ENCODE measurements at places on chromosomes 4 and X.

- no peak for DNase-seq
Observed at GRCh38 chrX:43467608-43468234, 188.4 kb upstream of the MAOA start.

GRCh38 chrX:23907498-23908218 is at the start of the genes APOO and CXorf58:
APOO (minus strand) TSS chrX:23907938; CDS start chrX:23907702, 236 bp downstream.
CXorf58 (plus strand) TSS chrX:23908006; CDS start chrX:23910303, 2,297 bp downstream.
- peak; percentile 89 for DNase-seq

DNA sequence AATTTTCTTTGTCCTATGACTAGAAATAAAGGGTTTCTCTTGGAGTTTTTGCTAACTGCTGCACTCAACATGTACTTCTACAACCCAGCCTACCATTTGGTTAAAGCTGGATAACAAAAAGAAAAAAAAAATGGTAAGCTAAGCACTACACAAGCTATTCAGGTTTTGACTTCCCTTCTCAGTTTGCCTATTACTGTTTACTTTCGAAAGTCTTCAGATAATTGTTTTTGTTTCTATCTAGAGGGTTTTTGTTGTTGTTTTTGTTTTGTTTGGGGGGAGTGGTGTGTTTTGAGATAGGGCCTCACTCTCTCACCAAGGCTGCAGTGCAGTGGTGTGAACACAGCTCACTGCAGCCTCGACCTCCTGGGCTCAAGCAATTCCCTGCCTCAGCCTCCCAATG is 46.6 kb downstream of the CLOCK start:
- no peak for DNase-seq

DNA sequence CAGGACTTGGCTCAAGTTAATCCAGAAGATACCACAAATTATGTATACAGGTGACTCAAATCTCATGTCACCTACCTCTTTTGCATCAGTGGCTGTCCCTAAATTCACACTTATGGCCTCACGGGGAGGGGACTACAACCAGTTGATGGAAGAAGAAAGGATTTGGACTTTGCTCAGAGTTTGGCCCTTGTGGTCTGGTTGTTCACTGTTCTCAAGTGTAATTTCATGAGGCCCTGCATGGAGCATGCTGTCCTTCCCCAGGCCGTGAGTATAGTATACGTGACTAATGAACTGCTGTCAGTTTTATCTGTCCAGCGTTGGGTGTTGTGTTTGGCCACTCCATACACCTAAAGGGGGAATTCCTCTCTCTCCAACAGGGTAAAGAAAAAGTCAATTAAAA is 27.5 kb upstream of the LSM6 start:
- DNase-seq = no peak

DNA sequence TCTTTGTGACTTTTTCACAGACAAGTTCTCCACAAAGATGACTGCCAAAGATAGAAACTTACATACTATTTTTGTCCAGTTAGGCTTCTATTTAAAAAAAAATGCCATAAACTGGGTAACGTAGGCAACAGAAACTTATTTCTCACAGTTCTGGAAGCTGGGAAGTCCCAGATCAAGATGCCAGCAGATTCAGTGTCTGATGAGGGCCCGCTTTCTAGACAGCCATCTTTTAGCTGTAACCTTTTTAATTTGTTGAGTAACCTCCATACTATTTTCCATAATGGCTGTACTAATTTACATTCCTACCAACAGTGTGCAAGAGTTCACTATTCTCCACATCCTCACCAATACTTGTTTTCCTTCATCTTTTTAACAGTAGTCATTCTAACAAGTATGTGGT is 55.5 kb downstream of the ARHGEF38 start:
- DNase-seq = no peak

DNA sequence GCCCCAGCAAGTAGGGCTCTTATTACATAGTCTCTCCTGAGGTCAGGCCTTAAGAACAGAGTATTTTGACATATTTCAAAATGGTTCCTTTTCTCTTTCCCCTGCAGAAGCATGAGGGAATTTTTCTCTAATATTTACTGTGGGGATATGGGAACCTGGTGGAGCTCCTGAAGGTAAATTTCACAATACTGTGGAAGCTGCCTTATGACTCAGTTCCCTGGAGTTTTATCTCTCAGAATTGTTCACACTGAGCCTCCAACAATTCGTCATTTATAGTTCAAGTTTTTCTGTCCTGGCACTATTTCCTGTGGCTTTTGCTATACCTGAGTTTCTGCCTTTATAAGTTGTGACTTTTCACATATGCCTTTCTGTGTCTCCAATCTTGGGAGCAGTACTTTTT is 607.2 kb upstream of the NDST4 start:
- no peak for DNase-seq

DNA sequence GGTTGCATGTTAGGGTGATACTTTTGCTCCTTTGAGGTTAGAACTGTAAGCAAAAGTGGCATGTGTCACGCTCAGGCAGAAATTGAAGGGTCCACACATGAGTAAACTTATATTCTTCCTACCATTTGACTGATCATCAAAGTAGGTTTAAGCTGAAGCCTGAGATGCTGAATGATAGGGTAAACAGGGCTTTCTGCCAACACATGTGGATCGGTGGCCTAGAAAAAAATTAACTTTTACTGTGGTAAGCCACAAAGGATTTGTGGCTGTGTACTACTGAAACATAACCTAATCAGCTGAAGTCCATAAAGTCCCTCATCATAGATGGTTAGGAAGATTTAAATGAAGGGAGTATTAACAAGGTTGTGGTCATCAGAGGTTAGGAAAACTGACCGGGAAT is 1070.1 kb downstream of the STPG2 start:
- DNase-seq = no peak

DNA sequence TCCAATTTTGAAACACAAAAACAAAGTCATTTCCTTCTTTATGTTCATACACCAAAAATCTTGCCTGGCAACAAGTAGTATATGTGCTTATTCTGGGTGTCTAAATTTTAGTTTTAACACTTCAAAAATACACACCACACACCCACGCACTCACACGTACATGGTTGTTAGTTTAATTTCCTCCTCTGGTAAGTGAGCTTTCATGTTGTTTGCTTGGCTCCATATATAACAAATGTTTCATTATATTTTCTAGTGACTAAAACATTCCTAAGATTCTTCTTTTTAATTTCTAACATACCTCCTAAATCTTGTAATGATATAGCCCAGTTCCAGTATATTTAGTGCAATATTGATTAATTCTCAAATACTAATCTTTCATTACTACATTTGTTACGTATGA is 80.9 kb downstream of the PRDM5 start:
- DNase-seq = no peak

DNA sequence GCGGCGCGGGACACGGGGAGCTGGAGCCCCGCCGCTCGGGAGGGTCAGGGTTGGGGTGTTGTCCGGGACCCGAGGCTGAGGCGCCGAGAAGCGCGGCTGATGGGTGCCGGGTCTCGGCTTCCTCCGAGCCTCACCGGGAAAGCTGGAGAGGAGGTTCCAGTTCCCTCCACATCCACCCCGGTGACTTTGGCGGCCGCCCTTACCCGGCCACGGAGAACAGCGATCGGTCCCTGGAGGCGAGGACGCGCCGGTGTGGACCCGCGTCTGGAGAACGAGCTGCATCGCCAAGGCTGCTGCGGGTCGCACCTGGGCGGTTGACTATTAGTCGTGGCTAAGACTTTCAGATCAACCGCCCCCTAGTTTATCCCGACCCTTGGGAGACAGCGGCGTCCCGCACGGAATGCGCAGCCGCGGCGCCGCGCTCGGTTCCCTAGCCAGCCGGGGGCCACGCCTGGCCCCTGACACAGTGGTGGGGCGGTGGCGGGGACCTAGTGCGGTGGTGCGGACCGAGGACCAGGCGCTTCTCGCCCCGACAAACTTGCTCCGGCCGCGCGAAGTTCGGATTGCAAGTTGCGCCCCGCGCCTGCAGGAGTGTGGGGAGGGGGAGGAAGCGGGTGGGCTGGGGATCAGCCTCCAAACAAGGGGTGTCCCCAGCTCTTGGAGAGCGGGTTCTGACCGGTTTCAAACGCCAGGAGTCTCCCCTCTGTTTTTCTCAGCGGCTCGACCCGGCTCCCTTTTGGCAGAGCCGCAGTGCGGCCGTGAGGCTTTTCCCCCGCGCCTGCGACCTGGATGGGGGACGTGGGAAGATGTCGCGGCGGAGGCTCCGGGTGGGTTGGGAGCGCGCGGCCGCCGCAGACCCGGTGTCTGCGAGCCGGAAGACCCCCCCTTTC is 568 bp downstream of the FHDC1 start:
- no peak for DNase-seq

- DNase-seq = no peak
Observed at GRCh38 chrX:11585174-11585573, 80.5 kb downstream of the ARHGAP6 start.

GRCh38 chr4:57369446-57369845 is 259.3 kb upstream of the IGFBP7 start:
- DNase-seq = no peak

DNA sequence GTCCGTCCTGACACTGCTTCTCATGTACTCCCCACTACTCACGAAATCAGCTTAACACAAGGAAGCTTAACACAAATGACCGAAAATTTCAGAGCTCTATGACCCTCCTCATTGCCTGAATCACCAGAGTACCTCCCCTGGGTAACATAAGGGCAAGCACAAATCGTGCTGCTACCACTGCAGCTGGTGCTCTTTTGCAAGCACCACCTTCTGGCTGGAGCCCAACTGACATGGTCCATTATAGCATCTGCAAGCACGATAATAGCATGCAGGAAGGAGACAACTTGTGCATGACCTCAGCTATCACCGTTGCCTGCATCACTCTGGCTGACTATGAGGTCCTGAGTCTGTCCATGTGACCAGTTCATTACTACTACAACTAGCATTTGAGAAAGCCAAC is 308.0 kb downstream of the TEX13C start:
- no peak for DNase-seq

DNA sequence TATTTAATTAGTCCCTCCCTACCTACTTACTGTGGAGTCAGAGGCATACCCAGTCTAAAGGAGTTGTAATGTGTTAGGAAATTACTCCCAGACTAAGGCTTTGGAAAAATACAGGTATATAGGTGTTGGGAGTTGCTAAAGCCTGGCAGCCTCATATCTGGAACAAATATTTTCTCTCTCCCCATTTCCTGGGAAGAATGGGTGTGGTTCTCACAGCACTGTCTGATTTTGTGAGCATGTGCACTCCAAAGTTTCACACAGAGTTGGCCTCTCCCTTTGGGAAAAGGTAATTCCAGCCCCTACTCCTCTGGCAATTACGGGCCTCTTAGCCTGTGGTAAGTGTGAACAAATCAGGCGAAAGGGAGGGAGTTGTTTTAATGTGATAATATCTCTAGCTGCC is 187.0 kb downstream of the MID1IP1 start:
- no peak for DNase-seq

- DNase-seq = no peak
Observed at GRCh38 chrX:16267431-16267830, 100.2 kb downstream of the MAGEB17 start.

DNA sequence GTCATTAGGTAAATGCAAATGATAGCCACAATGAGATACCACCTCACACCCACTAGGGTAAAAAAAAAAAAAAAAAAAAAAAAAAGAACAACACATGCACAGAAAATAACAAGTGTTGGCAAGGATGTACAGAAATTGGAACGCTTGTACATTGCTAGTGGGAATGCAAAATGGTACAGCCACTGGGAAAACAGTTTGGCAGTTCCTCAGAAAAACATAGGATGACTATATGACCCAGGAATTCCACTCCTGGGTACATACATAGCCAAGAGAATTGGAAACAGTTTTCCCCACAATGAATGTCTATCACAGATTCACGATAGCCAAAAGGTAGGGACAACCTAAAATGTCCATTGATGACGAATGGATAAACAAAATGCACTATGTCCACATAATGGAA is 161.3 kb upstream of the MAMLD1 start:
- no peak for DNase-seq

- DNase-seq = no peak
Observed at GRCh38 chrX:107123750-107124149, 5.1 kb upstream of the RBM41 start.

DNA sequence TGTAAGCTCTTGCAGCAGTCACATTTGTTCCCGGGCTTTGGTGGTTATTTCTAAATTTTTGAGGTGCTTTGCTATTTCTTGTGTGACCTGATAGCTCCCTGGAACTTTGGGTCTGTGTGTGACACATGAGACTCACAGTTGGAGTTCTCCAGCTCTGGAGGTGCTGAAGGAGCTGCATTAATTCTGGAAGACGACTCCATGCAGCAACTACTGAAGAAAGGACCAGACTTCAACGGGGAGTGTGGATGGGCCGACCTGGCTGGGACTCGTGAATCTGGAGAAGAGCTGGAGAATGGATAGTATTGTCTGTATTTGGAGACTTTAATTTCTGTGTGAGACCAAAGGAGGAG is 1.5 kb downstream of the MRFAP1 start:
- no peak for DNase-seq

GRCh38 chr4:66273110-66273509 is 602.8 kb upstream of the EPHA5 start:
- no peak for DNase-seq

DNA sequence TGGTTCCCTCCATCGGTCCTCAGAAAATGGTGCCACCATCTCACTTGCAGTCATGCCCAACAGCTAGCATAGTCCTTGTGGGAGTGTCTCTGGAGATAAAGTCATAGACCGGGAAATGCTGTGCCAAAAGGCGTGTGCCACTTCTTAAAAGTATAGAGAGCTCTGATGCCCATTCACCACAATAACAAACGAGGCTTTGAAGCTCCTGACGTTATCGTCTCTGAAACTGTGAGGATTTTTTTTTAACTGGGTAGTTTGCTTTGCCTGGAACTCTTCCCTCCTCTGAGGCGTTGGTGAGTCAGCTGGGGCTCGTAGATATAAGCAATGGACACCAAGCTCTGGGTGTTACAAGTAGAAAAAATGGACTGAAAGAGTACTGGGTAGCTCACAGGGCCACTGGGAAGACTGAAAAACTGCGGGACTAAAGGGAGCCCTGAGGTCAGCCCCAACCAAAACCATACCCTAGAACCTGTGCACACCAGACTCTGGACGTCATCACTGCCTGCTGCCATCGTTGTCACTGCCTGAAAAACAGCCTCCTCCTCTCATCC is 89.4 kb upstream of the TRIM2 start:
- no peak for DNase-seq

DNA sequence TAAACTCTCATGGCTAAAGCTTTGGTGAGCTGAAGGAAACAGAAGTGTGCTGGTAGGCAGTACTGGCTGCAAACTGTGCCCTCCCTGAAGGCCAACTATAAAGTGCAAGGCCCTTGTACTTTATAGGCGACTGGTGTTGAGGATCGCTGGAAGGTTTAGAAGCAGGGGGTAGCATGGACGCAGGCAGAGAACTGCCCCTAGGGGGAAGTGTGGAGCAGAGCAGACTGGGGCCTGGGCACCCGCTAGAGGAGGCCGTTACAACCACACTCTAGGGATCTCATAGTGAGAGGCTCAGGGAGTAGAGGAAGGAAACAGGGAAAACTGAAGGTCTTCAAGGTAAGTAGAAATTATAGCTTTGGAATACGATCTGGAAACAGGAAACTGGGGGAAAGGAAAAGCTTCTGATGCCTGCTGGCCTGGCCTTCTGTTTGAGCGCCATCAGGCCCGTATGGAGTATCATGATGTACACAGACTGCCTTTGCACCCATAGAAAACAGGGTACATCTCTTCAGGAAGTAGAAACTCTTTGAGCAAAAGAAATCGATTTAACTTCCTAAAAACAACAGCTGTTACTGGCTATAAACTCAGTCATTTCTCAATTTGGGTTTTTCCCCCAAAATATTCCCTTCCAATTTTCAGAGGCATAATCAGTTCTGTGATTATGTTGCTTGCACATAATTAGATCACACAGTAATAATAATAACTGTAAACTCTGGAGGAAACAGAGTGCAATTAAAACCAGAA is 23.9 kb upstream of the TMSB4X start:
- no peak for DNase-seq
